ENCODE measurements at places on chromosomes 12 and 14.
A peak's percentile ranks its signal among the peaks of the same experiment; 100 is the strongest.

- DNase-seq: no peak
These were observed 193.7 kb upstream of the HMGA2 start for GRCh38 chr12:65630555-65630954.

- no peak for DNase-seq
These were observed at the start of gene P3H3 for GRCh38 chr12:6827982-6828780. P3H3 (plus strand) TSS chr12:6828407; CDS start chr12:6828441, 34 bp downstream.

DNA sequence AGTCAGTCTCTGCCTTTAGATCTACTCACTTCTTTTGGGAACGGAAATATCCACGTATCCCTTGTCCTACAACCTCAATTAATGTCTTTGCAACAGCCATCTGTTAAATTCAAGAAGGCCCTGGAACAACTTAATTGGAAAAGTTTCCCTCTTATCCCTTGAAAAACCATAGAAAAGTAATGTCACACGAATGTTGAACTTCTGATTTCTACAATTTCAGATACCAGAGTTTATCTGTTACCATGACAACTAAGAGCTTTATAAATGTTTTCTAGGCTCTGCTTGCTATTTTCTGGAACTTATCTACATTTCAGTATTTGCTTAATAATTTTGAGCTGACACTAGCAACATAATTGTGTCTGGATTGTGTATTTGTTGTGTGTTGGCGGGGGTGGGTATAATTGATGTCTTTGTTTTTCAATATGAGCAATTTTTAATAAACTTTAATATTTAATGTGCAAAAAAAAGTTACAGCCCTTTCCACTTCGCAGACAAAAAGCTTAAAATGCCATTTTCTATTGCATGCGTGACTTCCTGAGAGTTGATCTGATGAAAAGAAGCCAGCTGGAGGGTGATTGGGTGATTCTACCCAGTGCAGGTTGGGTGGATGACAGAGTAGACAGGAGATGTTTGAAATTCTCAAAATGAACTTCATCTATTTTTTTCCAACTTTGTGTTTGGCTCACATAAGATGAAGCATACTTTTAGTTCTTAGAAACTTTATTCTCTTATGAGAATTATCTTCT, 11.8 kb upstream of the EDDM3A start:
- DNase-seq: no peak

- no peak for DNase-seq
These were observed 41.6 kb downstream of the TRHDE start for GRCh38 chr12:72313806-72314205.

- DNase-seq: no peak
These were observed 146.6 kb downstream of the CRADD start for GRCh38 chr12:93823616-93824391.

DNA sequence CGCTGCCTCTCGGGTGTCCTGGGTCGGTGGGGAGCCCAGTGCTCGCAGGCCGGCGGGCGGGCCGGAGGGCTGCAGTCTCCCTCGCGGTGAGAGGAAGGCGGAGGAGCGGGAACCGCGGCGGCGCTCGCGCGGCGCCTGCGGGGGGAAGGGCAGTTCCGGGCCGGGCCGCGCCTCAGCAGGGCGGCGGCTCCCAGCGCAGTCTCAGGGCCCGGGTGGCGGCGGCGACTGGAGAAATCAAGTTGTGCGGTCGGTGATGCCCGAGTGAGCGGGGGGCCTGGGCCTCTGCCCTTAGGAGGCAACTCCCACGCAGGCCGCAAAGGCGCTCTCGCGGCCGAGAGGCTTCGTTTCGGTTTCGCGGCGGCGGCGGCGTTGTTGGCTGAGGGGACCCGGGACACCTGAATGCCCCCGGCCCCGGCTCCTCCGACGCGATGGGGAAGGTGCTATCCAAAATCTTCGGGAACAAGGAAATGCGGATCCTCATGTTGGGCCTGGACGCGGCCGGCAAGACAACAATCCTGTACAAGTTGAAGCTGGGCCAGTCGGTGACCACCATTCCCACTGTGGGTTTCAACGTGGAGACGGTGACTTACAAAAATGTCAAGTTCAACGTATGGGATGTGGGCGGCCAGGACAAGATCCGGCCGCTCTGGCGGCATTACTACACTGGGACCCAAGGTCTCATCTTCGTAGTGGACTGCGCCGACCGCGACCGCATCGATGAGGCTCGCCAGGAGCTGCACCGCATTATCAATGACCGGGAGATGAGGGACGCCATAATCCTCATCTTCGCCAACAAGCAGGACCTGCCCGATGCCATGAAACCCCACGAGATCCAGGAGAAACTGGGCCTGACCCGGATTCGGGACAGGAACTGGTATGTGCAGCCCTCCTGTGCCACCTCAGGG, 679 bp downstream of the ARF6 start:
- DNase-seq: peak; percentile 15

Measured in AG09319 (cell line).